T47D (cell line): ENCODE measurements at places on chromosomes 4 and X.

- no peak for DNase-seq
Observed at GRCh38 chrX:65731684-65732289, 64.3 kb downstream of the MSN start.

DNA sequence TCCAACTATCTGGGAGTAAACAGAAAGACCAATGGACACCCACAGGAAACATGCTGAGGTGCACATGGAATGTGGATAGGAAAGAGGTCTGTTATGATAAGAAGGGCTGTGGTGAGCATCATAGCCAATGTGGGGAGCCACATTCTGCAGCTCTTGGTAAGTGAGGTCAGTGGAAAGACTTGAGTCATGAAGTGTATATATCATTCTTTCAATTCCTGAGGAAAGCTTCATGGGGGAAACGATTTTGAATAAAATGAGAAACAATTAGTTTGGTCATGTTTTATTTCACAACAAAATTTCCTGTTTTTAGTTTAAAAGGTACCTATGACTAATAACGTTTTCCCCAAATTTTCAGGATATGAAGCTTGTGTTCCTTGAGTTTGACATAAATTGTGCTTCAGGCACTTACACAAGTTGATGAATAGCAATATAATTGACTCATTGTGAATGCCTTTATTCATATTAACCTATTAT is 41.4 kb upstream of the RASSF6 start:
- DNase-seq = no peak

- DNase-seq = no peak
Observed at GRCh38 chr4:187357821-187358220, 634.2 kb upstream of the FAT1 start.

DNA sequence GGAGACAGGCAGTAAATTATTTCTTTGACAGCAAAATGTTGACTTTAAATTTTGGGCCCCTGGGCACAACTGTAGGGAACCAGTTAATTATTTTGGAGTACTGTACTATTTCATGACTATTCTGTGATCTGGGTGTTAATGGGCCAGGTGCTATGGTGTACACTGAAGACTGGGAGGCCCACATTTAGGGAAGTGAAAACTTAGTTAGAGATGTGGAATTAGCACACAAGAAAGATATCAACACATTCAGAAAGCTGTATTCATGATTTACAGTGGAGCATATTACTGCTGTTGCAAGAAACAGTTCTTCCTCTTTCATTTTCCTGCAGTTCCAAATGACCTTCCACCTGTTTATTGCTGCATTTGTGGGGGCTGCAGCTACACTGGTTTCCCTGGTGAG is 12.4 kb downstream of the PLP1 start:
- DNase-seq = no peak

DNA sequence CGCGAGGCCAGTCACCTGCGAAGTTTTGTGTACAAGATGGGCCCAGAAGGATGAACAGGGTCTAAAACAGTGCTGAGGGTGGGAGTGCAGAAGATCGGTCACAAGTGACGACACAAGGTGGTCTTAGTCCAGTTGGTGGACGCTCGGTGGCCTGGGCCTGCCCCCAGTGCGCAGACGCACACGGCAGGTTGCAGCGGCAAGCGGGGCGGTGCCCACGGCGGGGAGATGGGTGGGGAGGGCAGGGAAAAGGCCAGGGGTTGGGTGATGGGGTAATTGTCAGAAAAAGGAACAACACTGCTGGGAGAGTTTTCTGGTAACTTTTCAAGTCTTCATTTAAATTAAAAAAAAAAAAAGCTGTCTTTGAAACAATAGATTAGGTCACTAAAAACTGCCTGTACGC is 1.0 kb upstream of the PRDX4 start:
- DNase-seq = no peak
